Activated naive CD4-positive, alpha-beta T cell (primary cell): ENCODE measurements at places on chromosomes 7 and 10.

DNA sequence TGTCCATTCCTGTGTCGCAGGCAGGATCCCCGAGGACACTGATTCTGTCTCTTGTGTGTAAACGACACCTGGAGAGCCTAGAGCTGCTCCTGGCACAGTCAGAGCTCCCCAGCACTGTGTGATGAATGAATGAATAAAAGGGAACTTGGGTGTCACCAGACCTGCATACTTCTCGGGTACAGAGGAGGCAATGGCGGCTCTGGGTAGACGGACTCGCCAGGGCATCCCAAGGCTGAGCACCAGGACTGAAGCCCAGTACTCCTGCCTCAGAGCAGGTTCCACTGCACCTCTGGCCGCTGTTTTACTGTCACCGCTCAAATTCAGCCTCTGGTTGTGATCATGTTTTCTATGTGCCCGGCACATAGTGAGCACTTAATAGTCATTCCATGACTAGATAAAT is 255.8 kb downstream of the GLRX3 start:
- DNase-seq = no peak

DNA sequence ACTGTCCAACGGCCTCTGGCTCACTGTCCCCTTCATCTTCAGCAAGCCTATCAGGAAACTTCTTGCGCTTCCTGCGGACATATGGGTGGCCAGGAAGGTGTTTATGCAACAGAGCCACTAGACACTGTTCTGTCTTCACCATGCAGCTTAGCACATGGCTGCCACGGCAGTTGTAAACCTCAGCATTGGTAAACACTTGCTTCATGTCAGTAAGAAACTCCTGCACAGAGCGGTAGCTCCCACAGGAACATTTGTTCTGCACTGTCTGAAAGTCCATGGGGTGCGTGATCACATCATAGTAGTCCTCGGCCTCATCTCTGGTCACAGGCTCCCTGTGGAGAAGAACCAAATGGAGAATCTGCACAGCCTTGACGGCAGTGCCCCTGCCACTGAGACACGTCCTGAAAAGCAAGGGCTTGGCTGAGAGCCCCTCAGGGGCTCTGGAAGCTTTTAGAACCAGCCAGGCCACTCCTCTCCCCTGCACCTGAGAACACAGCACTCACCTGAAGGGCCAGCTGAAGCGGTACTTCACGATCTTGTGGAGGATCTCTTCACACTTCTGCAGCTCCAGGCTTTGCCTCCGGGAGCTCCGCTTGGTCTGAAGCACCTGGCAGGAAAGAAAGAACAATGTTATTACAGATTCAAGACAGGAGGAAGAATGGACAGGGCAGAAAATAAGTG is 8.8 kb downstream of the FZD9 start:
- no peak for DNase-seq

GRCh38 chr7:39217783-39218182 is 240.1 kb downstream of the POU6F2 start:
- DNase-seq = no peak

DNA sequence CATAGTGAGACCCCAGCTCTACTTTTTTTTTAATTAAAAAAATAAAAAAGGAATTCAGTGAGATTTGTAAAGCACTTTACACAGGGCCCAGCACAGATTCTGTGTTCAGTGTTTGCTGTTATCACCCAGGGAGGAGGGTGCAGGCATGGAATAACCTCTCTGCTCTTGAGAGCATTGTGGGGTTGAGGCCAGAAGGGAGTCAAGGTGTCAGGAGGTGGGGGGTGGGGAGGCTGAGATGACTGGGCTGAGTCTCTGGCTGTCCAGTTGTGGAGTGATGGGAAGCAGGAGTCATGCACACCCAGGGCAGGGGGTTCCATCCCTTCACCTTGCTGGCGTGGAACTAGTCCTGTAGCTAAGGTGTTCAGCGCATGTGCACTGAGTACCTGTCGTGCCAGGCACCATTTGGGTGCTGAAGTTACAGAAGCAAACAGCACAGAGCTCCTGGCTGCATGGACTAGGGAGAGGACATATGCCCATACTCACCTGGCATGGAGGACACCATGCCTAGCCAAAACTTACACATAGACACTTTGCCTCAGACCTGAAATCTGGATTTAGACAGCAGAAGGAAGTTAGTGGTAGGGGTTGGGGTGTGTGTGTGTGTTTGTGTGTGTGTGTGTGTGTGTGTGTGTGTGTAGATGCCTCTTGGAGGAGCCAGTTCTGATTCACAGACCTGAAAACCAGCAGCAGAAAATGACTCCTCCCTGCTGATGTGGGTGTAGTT is 69.2 kb upstream of the LRRC4 start:
- DNase-seq = no peak

GRCh38 chr7:47625861-47626715 is 44.2 kb upstream of the TNS3 start:
- DNase-seq = no peak

DNA sequence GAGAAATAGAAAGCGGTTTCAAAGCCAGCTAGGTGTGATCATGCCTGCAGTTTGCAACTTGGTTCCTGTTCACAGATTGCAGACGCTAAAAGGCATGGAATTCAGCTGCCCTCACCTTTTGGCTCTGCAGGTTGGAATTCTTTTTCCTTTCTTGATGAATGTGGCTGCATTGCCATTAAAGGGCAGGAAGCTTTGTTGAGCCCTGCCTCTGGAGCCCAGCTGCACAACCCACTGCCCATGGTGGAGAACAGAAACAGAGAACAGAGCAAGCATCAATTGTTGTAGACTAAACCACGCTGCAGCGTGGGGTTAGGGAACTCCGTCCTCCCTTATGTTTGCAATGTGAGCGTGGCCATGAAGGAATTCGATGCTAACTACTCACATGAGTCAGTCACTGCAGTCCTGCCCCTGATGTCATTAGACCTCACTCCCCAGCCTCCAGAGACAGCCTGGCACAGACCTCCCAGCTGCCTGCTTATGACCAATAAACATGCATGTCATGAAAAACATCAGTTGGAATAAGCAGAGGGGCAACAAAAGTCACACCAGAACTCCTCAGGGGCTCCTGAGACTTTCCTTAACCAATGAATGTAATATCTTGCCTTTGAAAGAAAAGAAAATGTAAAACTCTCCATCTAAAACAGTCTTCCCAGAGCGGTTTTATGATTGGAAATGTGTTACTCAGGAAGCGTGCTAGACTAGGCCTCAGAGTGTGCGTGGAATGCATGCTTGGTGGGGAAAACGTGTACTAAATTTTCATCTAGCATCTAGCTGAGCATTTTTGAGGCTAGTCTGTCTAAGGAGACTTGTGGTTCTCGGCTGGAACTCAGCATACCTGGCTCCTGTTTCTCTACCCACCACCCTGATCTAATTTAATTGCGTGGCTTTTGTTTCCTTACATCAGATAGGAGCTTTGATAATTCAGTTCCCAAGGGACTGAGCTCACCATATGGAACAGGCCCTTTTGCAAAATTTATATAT is 232.2 kb downstream of the KIAA1217 start:
- no peak for DNase-seq

DNA sequence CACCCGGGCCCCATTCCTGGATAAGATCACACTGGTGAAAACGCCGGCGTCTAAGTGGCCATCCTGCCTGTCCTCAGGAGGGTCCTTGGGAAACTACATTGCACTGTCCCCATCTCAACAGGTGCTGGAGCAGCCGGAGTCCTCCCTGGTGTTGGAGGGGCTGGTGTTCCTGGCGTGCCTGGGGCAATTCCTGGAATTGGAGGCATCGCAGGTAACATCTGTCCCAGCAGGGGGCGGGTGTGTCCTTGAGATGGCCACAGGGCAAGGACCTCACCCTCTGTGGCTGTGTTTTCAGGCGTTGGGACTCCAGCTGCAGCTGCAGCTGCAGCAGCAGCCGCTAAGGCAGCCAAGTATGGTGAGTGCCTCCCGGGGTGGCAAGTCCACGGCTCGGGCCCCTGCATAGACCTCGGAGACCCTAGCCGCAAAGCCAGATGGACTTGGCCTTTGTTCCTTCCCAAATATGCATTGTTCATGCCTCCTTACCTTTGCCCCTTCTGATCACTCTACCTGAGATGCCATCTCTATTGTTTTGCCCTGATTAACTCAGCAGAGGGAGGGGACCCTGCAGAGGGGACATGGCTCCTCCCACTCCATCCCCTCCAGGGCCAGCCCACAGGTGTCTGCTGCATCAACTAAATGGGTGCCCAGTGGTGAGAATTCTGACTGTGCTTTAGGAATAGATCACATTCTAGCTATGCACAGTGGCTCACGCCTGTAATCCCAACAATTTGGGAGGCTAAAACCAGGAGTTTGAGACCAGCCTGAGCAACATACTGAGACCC is 23.8 kb downstream of the ELN start:
- DNase-seq = no peak

- DNase-seq = no peak
Observed at GRCh38 chr7:105799677-105800076, 76.7 kb downstream of the ATXN7L1 start.

GRCh38 chr7:53398566-53398965 is 363.1 kb downstream of the POM121L12 start:
- DNase-seq = no peak

GRCh38 chr7:141884539-141885225 is 31.5 kb upstream of the OR9A4 start:
- DNase-seq = no peak
